ENCODE measurements at places on chromosomes 1 and 21. TPM values are rescaled to one million over a fixed set of nuclear protein-coding genes. Genes with fewer than 3 reads are reported as not detected.

Gene CFAP141
- total RNA-seq = not detected

Gene KCNQ4
- total RNA-seq = 0.57 TPM

Gene NBPF10
- 4.2 TPM for total RNA-seq

Gene RIPPLY3
- not detected for total RNA-seq

Gene PAPPA2
- total RNA-seq = not detected

Gene BARHL2
- not detected for total RNA-seq

Gene DESI2
- 27.4 TPM for total RNA-seq

Gene NDUFS5
- 173 TPM for total RNA-seq

Gene CRYAA
- total RNA-seq = not detected

Gene XPR1
- total RNA-seq = 20.8 TPM

Gene CAMTA1
- 62.9 TPM for total RNA-seq

Gene UBE2J2
- 81.0 TPM for total RNA-seq

DNA sequence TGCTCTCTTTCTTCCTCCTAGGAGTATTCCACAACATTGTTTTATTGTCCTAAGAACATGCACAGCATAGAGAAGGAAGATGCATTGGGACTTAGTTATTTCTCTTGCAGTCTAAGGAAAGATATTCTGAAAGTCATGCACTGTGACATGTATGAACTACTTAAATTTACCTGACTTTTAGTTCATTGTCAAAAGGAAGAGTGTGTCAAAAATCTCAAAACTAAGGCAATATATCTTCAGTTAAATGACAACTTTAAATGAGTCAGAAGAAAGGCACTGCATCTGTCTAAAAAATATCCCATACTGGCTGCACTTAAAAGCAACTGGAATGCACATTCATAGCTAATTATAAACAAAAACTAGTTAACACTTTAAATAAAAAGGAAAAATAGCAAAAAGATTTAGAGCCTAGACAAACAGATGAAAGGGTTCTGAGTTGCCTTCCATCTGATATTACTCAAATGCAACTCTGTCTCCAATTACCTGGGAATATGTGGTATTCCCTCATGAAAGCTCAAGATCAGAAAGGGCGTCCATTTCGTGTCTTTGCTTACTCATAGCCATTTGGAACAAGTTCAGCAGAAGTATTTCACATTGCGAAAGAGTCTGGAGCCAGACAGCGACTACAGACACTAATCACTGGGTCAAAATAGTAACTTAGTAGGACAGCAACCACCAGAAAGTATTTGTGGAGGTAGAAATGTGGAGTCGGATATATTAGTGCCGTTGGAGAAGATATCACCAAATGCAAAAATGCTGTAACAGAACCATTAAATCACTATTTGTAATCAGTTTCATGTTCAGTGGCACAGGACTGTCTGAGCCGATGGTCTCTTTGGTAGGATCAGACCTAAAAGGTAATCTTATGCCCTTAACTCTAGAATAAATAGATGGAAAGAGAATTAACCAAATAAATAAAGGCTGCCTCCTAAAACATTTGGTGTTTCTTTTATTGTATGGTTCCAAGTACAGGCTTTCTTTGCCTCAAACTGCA is 225.7 kb downstream of the GREM2 start:
- no peak overlapping the region for H3K27ac ChIP-seq
- DNase-seq = no peak
- no peak overlapping the region for H3K4me3 ChIP-seq
- H3K36me3 ChIP-seq = no peaks in the 10 kb centered on the region

- DNase-seq = no peak
- no peak overlapping the region for H3K27ac ChIP-seq
- H3K27me3 ChIP-seq = no peaks in the 10 kb centered on the region
- no peaks in the 10 kb centered on the region for H3K4me1 ChIP-seq
- no peaks in the 10 kb centered on the region for H3K36me3 ChIP-seq
These were observed 681.7 kb upstream of the ADAMTS5 start for GRCh38 chr21:27648560-27648959.

GRCh38 chr21:28342212-28342810 is 650.4 kb downstream of the LTN1 start:
- H3K27me3 ChIP-seq = no peaks in the 10 kb centered on the region
- no peak overlapping the region for H3K27ac ChIP-seq
- DNase-seq = no peak
- H3K4me1 ChIP-seq = no peaks in the 10 kb centered on the region
- no peak overlapping the region for H3K4me3 ChIP-seq

GRCh38 chr1:185574139-185574875 is 159.9 kb upstream of the HMCN1 start:
- no peak overlapping the region for H3K27ac ChIP-seq
- H3K4me1 ChIP-seq = peaks cover 17% of the 10 kb centered on the region
- peaks cover 34% of the 10 kb centered on the region for H3K36me3 ChIP-seq
- no peak overlapping the region for H3K4me3 ChIP-seq
- no peak for DNase-seq
- no peaks in the 10 kb centered on the region for H3K27me3 ChIP-seq

- no peak overlapping the region for H3K27ac ChIP-seq
- H3K4me3 ChIP-seq = no peak overlapping the region
- peaks cover 3% of the 10 kb centered on the region for H3K4me1 ChIP-seq
- DNase-seq = no peak
- H3K27me3 ChIP-seq = peaks cover 21% of the 10 kb centered on the region
These were observed 17.6 kb upstream of the PLA2G5 start for GRCh38 chr1:20052386-20052785.

- H3K27ac ChIP-seq = peak overlapping the region; percentile 36
- DNase-seq = no peak
- peak overlapping the region; percentile 22 for H3K4me3 ChIP-seq
- H3K36me3 ChIP-seq = peaks cover 11% of the 10 kb centered on the region
- H3K4me1 ChIP-seq = peaks cover 16% of the 10 kb centered on the region
These were observed 3.6 kb upstream of the PTGS2 start for GRCh38 chr1:186683652-186684410.

- H3K27ac ChIP-seq = peak overlapping the region; percentile 92
- H3K36me3 ChIP-seq = no peaks in the 10 kb centered on the region
- peaks cover 34% of the 10 kb centered on the region for H3K4me1 ChIP-seq
- no peaks in the 10 kb centered on the region for H3K27me3 ChIP-seq
- DNase-seq = peak; percentile 37
These were observed 36.7 kb upstream of the MTF2 start for GRCh38 chr1:93042187-93043056.

GRCh38 chr1:22318279-22318981 is 133.2 kb upstream of the ZBTB40 start:
- H3K4me3 ChIP-seq = no peak overlapping the region
- peaks cover 7% of the 10 kb centered on the region for H3K27me3 ChIP-seq
- no peak for DNase-seq
- no peaks in the 10 kb centered on the region for H3K4me1 ChIP-seq
- no peak overlapping the region for H3K27ac ChIP-seq

DNA sequence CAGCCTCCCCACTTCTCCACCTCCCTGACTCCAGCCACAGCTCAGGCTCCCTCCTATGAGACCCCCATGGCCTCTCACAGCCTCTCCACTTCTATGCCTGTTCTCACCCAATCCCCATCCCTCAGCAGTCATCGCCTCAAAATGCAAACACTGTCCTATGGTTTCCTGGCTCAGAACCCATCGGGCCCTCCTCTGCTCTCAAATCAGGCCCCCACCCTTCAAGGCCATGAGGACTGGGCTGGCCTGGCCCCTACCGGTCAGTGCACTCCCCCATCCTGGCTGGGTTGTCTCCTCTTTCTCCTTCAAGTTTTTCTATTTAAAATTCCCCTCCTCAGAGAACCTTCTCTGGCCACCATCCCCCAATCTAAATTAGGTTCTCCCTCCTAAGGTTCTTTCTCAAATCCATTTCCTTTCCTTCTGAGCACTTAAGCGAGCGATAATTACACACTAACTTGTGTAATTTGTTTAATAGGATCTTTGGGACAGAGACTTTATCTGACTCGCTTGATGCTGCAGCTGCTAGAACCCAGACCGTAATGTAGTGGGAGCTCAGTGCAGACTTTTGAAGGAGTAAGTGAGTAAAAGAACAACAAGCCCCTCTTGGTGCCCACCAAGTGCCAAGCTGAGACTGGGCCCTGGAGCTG is 347.2 kb downstream of the MATN1 start:
- no peak overlapping the region for H3K4me3 ChIP-seq
- DNase-seq = no peak
- H3K4me1 ChIP-seq = peaks cover 2% of the 10 kb centered on the region
- H3K36me3 ChIP-seq = no peaks in the 10 kb centered on the region
- peaks cover 2% of the 10 kb centered on the region for H3K27me3 ChIP-seq

- peaks cover 3% of the 10 kb centered on the region for H3K27me3 ChIP-seq
- DNase-seq = no peak
- H3K36me3 ChIP-seq = no peaks in the 10 kb centered on the region
- no peak overlapping the region for H3K4me3 ChIP-seq
- no peaks in the 10 kb centered on the region for H3K4me1 ChIP-seq
- no peak overlapping the region for H3K27ac ChIP-seq
These were observed 3.2 kb downstream of the NR0B2 start for GRCh38 chr1:26910343-26911160.

DNA sequence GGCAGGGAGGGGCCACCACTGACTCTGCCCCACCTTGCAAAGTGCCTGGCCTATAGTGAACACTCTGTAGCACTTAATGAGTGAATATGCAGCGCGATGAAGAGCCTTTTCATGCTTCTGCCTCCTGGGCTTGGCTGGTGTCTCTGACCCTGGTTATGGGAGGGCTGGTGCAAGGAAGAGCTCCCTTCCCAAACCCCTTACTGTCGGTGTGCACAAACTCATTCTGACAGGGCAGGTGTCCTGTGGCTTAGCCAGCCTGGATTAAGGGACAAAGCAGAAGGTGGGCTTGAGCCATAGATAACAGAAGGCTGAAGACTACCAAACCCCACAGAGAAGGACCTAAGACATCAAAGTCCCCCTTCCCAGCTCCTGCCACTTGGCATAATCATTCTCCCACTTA is 2.0 kb upstream of the NCMAP start:
- H3K4me1 ChIP-seq = peaks cover 4% of the 10 kb centered on the region
- H3K4me3 ChIP-seq = no peak overlapping the region
- no peak overlapping the region for H3K27ac ChIP-seq
- no peak for DNase-seq
- H3K36me3 ChIP-seq = no peaks in the 10 kb centered on the region
- H3K27me3 ChIP-seq = peaks cover 53% of the 10 kb centered on the region

DNA sequence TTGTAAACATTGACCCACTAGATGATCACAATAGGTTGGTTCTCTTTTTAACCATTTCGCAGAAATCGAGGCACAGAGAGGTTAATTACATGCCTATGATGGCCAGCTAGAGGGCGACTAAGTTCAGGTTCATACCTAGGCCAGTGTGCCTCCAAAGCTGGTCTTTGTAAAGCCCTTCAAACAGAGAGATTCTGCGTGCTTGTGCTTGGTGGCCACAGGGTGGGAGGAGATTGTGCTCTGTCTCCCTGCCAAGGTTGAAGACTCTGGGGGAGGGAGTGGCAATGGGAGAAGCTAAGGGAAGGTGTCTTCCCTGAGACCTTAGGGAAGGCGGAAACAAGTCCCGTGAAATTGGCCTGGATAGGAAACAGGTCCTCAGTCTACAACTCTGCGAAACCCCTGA is 59.1 kb upstream of the RBM15 start:
- no peaks in the 10 kb centered on the region for H3K36me3 ChIP-seq
- H3K4me3 ChIP-seq = no peak overlapping the region
- H3K27me3 ChIP-seq = peaks cover 3% of the 10 kb centered on the region
- no peaks in the 10 kb centered on the region for H3K4me1 ChIP-seq
- no peak overlapping the region for H3K27ac ChIP-seq
- DNase-seq = no peak

GRCh38 chr1:48093696-48094528 is 96.7 kb upstream of the TRABD2B start:
- H3K27me3 ChIP-seq = peaks cover 13% of the 10 kb centered on the region
- no peak overlapping the region for H3K4me3 ChIP-seq
- peak; percentile 55 for DNase-seq
- no peak overlapping the region for H3K27ac ChIP-seq
- H3K4me1 ChIP-seq = no peaks in the 10 kb centered on the region
- H3K36me3 ChIP-seq = no peaks in the 10 kb centered on the region

Data from activated T-helper 2 cell treated with anti-CD3 and anti-CD28 coated beads, Interferon-gamma antibody, Interleukin-2, Interleukin-4, amounts not matched to agents 10 μg/mL and 5 μg/mL and 100 μg/mL, durations not matched to agents 14 hours and 24 hours and 36 hours (primary cell).